ENCODE measurements at places on chromosomes 2 and 18. TPM values are rescaled to one million over a fixed set of nuclear protein-coding genes. Genes with fewer than 3 reads are reported as not detected.
A peak's percentile ranks its signal among the peaks of the same experiment; 100 is the strongest.

PRSS56 gene
- total RNA-seq = not detected

DNA sequence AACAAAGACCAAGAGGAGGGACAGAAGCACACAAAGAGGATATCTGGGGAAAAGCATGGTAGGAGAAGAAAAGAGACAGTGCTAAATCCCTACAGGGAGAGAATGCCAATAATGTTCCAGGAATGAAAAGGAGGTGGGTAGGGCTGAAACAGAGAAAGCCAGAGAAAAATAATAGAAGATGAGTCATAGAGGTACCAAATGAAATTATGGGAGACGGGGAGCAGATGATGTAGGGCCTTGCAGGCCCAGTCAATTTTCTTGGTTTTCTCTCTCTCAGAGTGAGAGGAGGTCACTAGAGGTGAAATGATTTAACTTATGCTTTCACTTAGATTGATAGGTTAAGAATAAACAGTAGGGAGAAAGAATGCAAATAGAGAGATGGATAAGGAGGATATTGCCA lies 61.5 kb downstream of the RPRM start:
- DNase-seq = no peak

DNA sequence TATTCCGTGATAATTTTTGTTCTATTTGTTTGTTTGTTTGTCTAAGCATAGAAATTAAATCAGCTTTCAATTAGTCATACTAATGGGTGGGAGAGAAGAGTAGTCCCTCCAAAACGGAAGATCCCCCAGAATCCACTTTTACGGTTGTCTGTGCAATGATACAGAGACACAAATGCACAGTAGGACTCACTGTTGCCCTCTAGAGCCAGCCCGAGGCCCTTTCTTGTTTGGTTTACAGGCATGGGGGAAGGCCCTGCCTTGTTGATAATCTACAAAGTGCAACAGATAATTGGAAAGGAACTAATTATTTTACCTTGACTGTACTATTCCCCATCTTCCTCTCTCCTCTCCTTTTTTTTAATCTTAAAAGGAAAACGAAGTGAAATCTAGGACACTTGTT lies 121.1 kb downstream of the ACOXL start:
- peak; percentile 44 for DNase-seq

DNA sequence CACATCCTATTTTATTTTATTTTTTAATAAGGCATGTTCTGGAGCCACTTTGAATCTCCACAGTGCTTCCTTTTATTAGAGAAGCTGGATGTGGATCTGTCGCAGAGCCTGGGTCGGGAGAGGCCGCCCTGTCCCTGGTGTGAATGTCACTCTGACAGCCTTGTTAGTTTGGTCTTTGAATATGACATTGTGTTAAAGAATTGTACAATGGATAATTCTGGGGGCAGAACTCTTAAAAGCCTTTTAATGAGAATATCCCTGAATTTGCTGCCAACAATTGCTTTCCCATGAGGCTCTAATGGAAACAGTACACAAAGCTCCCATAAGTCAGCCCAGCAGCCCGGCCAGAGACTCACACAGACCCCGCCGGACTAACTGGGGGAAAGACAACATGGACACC lies 82.4 kb downstream of the MTCL1 start:
- DNase-seq = no peak

- no peak for DNase-seq
These were observed 39.1 kb upstream of the STK39 start for GRCh38 chr2:168286535-168286934.

- DNase-seq = no peak
These were observed 42.3 kb downstream of the SLC4A1AP start for GRCh38 chr2:27705851-27706622.

DNA sequence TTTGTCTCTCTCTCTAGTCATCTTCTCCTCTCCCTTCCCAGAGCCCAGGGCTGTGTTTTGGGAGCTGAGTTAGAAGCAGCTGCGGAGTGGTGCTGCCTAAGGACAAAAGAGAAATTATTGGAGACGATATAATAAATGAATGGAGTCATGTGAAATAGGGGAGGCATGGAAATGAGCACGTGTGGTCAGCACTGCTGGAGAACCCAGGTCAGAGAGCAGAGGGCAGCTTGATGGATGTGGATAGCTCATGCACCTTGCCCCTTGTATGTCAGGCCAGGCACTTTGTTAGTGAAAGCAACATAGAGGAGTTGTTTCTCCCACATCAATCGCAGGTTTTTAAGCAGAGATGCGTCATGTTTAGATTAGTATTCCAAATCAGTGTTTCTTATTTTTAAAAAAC lies 15.7 kb downstream of the TTR start:
- no peak for DNase-seq

SLC5A7 gene
- total RNA-seq = not detected

- DNase-seq = no peak
These were observed 1558.6 kb upstream of the NXPH2 start for GRCh38 chr2:140338795-140339194.

DNA sequence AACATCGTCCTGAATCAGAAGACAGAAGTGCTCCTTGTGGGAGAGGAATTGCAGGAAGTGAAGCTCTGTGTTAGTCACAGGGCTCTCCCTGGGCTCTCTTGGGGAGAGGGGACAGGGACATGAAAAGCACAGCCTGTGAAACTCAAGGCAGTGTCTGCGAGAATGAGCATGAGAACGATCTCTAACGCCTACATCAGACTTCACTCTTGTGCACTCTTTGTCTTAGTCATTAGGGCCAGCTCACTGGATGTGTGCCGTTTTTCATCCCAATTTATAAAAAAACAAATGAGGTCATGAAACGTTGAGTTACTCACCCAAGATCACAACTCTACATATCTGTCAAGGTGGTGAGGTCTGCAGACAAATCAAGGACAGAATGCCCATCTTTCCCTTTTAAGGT lies 27.0 kb upstream of the TWIST2 start:
- no peak for DNase-seq

DNA sequence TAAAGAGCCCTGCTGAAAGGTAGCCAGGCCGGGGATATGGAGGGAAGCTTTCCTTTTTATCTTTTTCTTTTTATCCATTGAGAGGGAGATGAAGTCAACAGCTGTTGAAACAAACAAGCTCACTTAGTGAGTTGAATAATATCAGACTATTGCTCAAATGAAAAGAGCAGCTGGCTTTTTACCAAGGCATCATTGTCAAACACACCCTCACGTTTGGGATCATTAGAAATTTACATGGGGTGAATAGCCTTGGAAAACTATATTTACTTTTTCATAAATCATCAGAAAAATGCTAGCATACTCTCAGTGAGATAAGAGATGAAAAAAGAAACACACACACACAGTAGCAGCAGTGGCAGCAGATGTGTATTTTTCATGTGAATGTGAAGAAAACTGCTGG lies 71.5 kb upstream of the HNMT start:
- no peak for DNase-seq

- DNase-seq = no peak
These were observed 32.0 kb upstream of the TFCP2L1 start for GRCh38 chr2:121316986-121317385.

GRCh38 chr2:99183025-99183424 lies 2.0 kb downstream of the MRPL30 start:
- DNase-seq = no peak

ACTG2 gene
- total RNA-seq = 0.26 TPM

CD226 gene
- total RNA-seq = 134 TPM

DNA sequence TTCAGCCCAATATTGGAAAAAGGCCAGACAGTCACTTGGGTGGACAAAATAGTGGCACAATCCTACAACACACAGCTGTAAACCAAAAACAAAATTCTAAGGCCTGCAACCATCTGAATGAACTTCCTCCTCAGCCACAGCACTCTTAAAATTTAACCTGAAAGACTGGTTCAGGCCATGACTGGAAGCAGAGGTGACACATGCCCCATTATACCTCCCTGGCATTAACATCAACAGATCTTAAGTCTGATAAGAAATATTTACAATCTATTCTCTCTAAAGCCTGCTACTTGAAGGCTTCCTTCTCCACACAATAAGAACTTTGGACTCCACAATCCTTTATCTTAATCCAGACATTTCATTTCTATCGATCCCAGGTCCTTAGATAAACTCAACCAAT lies 192.4 kb upstream of the LRP1B start:
- no peak for DNase-seq

GRCh38 chr2:11446733-11447248 lies 19.2 kb downstream of the E2F6 start:
- no peak for DNase-seq

- no peak for DNase-seq
These were observed 120.9 kb downstream of the RNF152 start for GRCh38 chr18:61771861-61772260.

PFN4 gene
- total RNA-seq = not detected

DNA sequence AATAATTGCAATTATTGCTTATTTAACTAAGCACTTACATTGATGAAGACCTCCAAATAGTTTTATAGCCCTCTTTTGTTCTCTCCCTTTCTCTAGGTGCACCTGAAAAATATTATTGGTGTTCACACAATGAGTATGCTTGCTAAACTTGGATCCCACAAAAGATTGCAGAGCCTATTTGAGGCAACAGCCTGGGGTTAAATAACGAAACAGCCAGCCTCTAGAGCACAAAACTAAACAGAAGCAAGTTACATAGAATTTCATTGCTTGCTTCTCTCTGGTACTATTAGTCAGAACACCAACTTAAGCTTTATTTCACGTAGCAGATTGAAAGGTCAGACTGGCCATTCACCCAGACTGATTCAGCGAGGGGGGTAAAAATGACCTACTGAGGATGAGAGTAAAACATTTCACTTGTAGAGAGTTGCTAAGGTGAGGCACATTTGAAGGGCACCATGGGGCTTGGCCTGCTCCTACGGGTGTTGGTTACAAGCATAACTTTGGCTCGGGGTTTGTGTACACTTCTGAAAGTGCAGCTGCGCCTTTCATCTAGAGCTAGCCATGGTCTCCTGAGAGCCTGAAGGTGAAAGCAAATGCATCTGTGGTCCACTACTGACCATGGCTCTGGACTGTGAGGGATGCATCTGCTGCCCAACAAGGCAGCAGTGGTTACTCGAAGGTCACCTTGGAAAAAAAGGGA lies 225.1 kb upstream of the LRRTM1 start:
- DNase-seq = no peak

DNA sequence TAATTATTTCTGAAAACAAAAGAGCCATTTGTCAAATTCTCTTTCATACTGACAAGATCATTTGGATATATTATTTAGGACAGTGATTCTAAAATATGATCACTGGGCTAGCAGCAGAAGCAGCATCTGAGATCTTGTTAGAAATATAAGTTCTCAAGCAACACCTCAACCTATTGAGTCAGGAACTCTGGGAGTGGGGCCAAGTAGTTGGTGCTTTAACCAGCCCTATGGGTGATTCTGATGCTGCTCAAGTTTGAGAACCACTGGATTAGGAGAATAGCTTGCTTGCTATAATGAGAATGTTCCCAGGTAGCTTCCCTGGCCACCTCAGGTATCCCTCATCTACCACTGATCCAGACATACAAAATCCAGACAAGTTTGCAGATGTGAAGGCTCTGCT lies 466.9 kb upstream of the CELF4 start:
- DNase-seq = no peak

DNA sequence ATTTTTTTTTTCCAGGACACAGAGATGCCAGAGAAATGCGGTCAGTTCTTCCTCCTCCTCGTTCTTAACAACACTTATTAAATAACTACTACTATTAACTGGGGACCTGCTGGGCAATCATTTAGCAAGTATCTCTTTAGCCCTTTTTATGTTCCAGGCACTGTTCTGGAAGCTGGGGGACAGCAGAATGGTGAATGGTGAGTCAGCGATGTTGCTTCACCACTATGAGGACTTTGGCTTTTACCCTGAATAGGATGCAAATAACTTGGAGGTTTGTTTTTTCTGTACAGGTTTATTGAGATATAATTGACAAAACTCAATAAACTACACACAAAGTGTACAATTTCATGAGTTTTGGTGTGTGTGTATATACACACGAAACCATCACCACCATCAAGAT lies 179.9 kb upstream of the MSH6 start:
- DNase-seq = no peak

SFTPB gene
- not detected for total RNA-seq

DNA sequence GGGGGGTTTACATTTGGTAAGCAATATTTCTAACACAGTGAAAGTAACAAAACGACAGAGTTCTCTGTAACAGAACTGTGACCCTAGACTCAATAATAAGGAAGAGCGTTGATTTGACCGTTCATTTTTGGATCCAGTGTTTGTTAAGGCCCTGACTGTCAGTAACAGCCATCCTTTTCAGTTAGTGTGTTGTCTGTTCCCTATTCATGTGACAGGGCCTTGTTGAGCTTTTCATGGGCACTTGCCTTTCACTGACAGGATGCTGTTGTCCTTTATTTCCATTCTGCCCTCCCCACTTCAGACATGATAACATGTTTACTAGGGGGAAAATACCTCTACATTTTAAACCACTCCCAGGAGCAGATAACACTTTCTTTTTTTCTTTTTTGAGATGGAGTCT lies 45.8 kb downstream of the MAP4K4 start:
- no peak for DNase-seq

DNA sequence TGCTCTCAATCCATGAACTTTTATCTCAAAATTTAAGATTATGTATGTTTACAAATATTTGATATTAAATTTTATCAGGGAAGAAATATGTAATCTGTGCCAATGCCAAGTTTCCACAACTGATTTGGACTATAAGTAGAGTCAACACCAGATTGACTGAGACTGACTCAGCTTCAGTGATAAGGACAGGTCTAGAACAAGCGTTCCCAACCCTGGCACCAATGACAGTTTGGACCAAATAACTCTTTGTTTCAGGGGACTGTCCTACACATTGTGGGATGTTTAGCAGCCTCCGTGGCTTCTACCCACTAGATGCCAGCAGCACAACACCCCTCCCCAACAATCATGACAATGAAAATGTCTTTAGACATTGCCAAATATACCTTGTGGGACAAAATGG lies 165.3 kb downstream of the THADA start:
- DNase-seq = no peak

DNA sequence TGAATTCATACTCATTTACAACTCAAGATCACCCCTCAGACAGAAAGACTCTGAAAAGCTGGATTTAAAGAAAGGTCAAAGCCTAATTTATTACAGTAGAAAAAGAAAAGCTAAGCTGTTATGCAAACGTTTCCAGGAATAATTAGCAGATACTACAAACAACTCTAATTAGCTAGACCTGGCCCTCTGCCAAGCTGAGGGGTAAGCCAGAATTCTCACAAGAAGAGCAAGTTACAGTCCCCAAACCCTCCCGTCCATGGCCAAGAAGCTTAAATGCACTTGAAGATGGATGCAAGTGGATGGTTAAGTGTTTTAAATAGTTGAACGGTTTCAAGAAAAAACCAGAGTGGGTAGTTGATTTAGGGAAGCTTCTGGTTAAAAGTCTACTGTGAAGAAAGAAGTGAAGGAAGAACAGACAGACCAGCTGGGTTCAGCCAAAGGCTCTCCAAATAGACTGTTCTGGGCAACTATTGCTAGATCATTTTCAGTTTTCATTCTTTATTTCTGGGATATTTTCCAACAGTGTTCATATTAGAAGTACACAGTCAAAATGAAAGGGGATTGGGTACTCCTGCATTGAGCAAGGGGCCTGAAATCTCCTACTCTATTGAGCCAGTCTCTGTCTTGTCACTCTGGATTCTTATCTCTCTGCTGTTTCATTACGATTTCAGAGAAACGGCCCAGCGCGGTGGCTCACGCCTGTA lies 4.8 kb downstream of the LMAN2L start:
- no peak for DNase-seq

HRH4 gene
- total RNA-seq = 1.9 TPM

- no peak for DNase-seq
These were observed 119.9 kb upstream of the DCC start for GRCh38 chr18:52220062-52220591.

CCDC88A gene
- 6.4 TPM for total RNA-seq

GRCh38 chr18:55401638-55402191 lies 186.3 kb downstream of the TCF4 start:
- DNase-seq = no peak

GRCh38 chr2:146131785-146132184 lies 1611.9 kb upstream of the ZEB2 start:
- no peak for DNase-seq

Data from activated T-helper 1 cell treated with anti-CD3 and anti-CD28 coated beads, Interleukin-12 subunit alpha, Interleukin-12 subunit beta, Interleukin-2, Interleukin-4 antibody, amounts not matched to agents 30 ng/mL and 10 ng/mL and 1 ng/mL, durations not matched to agents 14 hours and 24 hours and 36 hours (primary cell).